ENCODE measurements at places on chromosomes 3 and 15. TPM values are rescaled to one million over a fixed set of nuclear protein-coding genes. Genes with fewer than 3 reads are reported as not detected.

SPTBN5 gene
- 5.2 TPM for total RNA-seq

FRMD5 gene
- total RNA-seq = 15.6 TPM

IL17RB gene
- not detected for total RNA-seq

KY gene
- not detected for total RNA-seq

SETMAR gene
- total RNA-seq = 5.0 TPM

CATSPER2 gene
- total RNA-seq = 0.97 TPM

PAQR9 gene
- total RNA-seq = not detected

HIGD2B gene
- not detected for total RNA-seq

PHC3 gene
- total RNA-seq = 28.4 TPM

TMOD2 gene
- 20.7 TPM for total RNA-seq

STAB1 gene
- total RNA-seq = 173 TPM

MAGEL2 gene
- not detected for total RNA-seq

NLGN1 gene
- total RNA-seq = 4.0 TPM

WWTR1 gene
- total RNA-seq = 139 TPM

PDHB gene
- 82.4 TPM for total RNA-seq

PLSCR5 gene
- total RNA-seq = not detected

IMP3 gene
- total RNA-seq = 66.0 TPM

KCNMB3 gene
- total RNA-seq = 2.1 TPM

PRSS50 gene
- total RNA-seq = not detected

SH2D7 gene
- not detected for total RNA-seq

MUC20 gene
- total RNA-seq = not detected

COL6A6 gene
- total RNA-seq = not detected

All from bladder microvascular endothelial cell (primary cell).